ENCODE measurements at places on chromosomes 13 and 19.

GRCh38 chr19:492091-492531 is 4.2 kb upstream of the MADCAM1 start:
- DNase-seq, result no peak

GRCh38 chr13:44104197-44104490 is 224.4 kb downstream of the LACC1 start:
- no peak for DNase-seq

DNA sequence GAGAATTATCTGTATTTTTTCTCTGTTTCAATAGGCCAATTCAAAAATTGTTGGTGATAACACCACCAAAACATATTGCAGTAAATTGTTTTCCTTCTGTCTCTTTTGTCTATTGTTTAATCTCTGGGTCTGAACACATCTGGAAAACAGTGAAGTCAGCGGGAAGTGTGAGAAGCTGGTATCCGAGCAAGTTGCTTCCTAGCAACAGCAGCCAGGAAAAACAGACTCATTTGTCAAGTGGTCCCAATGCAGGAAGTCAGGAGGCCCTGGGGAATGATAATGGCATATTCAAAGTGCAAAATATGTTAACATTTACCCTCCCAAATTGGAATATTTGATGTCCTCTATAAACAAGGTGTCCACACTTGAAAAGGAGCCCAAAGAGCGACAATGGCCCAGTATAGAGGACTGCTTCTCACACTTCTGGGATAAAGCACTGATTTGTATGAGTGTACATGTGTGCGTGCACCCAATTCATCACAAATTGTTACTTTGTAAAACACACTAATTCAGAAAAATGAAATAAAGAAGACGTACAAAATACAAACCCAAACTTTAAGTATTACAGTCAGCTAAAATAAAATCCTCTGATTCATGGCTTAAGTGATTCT is 515.0 kb downstream of the TBC1D4 start:
- no peak for DNase-seq

DNA sequence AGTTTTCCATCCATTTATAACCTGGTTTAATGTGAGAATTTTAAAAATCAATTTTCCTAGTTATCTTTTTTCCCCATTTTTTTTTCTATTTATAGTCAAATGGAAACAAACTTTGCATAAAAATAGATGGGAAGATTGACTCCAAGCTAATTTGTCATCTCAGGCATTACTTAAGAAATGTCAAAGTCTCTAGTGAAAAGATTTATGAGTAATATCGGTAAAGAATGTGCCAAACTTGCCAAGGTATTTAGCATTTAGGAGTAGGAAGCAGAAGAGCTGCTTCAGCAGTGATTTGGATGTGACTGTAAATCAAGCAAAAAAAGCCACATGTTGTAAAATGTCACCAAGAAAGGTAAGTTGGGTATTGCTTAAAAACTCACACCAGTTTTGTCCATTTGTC is 108.6 kb downstream of the LACC1 start:
- no peak for DNase-seq

GRCh38 chr19:43496960-43497359 is 7.6 kb downstream of the PHLDB3 start:
- DNase-seq, result no peak

GRCh38 chr13:103007427-103007762 is 58.8 kb downstream of the SLC10A2 start:
- DNase-seq, result no peak

- DNase-seq, result no peak
These were observed 26.0 kb upstream of the PEG3 start for GRCh38 chr19:56866538-56866937.

DNA sequence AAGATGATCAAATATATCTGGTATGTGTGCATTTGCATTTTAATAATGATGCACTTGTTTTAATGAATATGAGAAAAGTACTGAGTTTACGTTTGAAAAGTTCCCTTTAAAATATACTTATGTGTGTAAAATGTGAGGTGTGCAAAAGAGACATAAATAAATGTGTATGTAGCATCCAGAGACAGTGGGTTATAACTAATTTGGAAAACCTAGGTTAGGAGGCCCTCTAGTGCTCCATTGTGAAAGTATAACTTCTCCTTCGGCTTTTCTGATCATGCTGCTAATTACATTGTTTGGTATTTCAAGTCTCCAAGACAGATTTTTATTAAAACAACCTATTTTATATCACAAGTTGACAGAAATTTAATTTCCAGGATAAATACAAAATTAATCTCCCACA is 30.1 kb downstream of the SCEL start:
- DNase-seq, result no peak

DNA sequence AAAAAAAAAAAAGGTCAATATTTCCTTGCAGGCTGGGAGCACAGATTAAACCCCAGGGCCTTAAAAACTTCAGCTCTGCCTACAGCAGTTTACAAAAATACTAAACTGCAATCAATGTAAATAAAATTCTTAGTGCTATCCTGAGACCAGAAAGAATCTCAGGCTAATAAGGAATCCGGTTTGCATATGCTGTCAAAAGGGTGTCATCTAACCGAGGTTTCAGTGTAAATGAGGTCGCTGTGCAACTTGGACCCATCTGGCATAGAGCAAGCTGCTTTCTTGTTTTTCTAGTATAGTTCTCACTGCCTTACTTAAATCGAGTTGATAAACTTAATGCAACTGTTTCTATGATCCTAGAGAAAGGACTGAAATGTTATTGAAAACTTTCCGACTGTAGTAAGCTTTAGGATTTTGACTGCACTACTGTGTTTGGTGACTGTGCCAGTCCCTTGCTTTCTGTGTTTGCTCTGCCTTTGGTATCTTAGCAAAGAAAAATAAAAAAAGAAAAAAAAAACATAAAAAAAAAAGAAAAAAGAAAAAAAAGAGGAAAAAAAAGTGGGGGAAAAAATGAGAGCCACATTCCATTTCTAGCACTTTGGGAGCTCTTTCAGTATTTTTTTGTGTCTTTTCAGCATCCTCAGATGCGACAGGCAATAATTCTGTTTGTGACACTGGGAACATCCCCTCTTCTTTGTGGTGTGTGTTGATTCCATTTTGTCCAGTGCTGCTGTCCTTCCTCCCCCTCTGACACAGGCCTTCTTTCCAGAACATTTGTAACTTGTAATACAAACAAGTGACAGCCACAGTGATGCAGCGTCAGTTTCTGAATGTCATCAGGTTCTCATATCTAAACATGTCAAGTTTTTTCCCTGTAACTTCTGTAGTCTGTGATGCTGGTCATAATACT is 340.5 kb downstream of the ZNF536 start:
- DNase-seq, result no peak

- no peak for DNase-seq
These were observed 76.2 kb downstream of the GGACT start for GRCh38 chr13:100512422-100512821.

DNA sequence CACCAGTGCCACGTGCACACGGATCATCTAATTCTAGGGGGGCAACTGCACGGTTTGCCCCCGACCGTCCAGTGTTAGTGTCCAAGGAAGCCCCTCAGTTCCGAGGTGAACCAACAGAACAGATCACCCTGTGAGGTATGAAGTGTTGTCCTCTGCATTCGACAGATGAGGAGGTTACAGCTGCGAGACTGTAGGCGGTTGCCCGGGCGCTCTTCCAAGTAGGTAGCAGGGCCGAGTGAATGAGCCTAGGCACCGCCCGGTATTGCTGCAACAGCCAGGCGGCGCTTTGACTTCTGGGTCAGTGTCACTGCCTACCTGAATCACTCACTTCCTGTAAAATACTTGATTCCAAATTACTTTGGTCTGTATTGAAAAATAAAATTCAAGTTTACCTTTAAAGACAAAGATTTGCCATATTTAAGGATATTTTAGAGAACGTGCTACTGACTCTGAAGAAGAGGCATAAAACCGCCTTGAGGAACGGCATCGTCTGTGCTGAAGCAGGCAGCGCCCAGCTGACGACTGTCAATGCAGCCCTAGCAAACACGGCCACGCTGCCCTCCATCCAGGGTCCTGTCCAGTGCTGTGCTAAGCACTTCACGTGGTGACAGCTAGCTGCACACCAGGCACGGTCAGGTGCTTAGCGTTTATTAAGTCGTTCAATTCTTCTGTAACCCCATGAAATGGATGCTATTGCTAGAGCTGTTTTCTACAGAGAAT is 19.3 kb upstream of the RASA3 start:
- DNase-seq, result no peak

DNA sequence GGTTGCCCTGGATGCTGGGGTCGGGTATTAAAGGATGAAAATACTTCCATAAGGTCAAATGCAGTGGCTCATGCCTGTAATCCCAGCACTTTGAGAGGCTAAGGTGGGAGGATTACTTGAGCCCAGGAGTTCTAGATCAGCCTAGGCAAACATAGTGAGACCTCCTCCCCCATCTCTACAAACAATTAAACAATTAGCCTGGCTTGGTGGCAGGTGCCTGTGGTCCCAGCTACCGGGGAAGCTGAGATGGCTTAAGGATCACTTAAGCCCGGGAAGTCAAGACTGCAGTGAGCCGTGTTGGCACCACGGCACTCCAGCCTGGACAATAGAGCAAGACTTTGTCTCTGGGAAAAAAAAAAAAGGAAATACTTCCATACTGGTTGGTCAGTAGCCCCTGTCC is 1.5 kb downstream of the KLK11 start:
- DNase-seq, result no peak

- no peak for DNase-seq
These were observed 25.9 kb downstream of the UBA2 start for GRCh38 chr19:34454091-34454490.

- no peak for DNase-seq
These were observed 67.7 kb downstream of the TBC1D4 start for GRCh38 chr13:75414036-75414827.

DNA sequence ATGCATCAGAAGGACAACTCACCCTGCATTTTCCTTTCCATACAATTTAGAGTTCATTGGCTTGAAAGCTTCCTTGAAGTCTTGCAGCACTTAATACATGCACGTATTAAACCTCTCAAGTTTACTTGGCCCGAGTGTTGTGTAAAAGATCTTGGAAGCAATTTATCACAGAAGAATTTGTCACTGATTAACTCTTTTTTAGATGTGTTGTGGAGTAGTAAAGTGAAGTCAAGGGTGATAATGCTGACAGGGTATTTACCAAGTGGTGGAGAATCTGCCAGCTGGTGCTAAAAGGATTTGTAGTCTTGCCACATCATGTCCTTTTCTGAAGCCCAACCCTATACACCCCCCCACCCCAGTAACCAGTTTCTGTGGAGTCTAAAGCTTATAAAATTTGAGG is 421.0 kb upstream of the MIR17HG start:
- DNase-seq, result no peak

DNA sequence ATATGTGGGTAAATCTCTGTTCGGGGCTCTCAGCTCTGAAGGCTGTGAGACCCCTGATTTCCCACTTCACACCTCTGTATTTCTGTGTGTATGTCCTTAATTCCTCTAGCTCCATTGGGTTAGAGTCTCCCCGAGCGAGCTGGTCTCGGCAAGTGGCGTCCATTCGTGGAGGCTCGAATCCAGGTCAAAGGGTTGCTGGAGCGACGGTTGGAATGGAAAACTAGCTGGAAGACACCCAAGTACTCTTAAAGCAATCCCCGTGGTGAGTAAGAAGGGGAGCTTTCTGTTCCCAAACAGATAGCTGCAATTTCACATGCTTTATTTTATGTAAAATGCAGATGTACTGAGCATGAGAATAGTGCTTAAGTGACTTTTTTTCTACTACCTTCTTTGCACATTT is 277.5 kb upstream of the SGCG start:
- DNase-seq, result no peak

- no peak for DNase-seq
These were observed 991.7 kb downstream of the DIAPH3 start for GRCh38 chr13:59172076-59172475.

DNA sequence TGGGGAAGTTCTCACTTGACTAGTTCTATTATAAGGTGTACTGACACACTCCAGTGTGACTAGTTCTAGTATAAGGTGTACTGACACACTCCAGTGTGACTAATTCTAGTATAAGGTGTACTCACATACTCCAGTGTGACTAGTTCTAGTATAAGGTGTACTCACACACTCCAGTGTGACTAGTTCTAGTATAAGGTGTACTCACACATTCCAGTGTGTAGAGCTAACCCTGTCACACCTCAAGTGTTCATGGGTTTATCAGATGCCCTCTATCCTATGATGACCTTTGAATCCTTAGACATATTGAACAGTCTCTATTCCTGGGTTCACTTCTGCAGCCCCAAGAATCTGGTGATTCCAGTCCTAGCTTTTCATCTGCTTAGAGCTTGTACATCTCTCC is 54.6 kb upstream of the MYO16 start:
- DNase-seq, result no peak

DNA sequence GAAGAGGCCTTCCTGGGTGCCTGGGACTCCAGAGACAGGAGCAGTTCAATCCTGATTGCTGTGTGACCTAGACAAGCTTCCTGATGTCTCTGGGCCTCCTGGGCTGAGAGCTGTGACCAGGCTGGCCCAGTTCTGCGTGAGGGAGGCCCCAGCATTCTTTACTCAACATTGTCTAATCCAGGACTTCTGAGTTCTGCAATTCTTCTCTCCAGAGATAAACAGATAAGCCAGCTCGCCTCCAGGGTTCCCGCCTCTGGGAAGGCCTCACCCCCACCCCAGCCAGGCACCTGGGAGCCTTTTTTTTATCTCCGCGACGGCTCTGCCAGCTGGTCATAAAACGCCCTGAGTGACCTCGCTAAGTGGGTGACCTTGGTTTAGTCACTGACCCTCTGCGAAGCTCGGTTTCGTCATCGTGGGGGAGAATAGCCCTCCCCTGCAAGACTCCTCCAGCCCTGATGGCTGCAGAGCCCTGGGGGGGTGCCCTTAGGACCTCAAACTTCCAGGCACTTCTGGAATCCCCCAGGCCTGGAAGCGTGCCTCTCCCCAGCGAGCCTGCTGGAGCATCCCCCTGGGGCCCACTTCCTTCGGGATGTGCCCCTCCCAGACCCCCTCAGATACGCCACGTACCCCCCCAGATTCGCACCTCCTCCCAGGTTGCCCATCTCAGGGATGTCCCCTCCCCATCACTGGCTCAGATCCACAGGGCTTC is 1.9 kb downstream of the SULT2B1 start:
- DNase-seq, result no peak

DNA sequence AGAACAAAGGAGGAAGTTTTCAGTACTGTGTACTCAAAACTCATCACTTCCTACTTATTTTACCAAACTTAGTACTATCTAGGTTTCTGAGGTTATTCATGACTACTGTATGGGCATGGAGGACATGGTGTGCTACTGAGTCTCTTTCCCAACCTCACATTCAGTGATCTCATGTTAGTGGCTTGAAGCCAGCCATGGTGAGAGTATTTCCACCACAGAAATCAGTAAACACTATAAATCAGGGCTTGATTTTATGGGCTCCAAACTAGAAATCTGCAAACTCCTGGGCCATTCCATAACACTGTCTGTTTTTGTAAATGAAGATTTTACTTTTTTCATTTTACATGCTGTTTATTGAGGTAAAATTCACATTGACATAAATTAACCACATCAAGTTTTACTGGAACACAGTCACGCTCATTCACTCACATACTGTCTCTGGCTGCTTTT is 19.7 kb downstream of the MED26 start:
- no peak for DNase-seq

Data from stimulated activated CD8-positive, alpha-beta memory T cell treated with anti-CD3 and anti-CD28 coated beads, Interleukin-12 subunit alpha, Interleukin-12 subunit beta, amount 100 ng/mL, for 4 hours (primary cell).